Kidney (tissue), 22 donors: ENCODE measurements at places on chromosomes 16 and 17.

GRCh38 chr17:68229619-68230018 is 18.2 kb upstream of the AMZ2 start:
- no peak for DNase-seq

DNA sequence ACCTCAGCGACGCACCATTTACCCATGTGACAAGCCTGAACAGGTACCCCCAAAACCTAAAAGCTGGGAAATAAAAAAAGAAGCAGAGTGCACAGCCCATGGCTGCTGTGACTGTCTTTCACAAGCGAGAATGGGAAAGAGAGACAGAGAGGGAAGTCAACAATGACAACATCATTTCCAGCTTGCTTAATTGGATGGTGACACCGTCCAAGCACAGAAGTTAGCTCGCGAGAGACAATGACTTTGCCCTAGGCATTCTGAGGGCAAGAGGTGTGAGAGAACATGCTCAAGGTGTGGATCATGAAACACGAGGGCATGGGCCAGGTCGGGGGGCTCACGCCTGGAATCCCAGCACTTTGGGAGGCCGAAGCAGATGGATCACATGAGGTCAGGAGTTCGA is 19.3 kb upstream of the NSMCE1 start:
- DNase-seq: no peak

GRCh38 chr17:67400193-67400592 is 23.1 kb downstream of the PITPNC1 start:
- peak; percentile 75 for DNase-seq

DNA sequence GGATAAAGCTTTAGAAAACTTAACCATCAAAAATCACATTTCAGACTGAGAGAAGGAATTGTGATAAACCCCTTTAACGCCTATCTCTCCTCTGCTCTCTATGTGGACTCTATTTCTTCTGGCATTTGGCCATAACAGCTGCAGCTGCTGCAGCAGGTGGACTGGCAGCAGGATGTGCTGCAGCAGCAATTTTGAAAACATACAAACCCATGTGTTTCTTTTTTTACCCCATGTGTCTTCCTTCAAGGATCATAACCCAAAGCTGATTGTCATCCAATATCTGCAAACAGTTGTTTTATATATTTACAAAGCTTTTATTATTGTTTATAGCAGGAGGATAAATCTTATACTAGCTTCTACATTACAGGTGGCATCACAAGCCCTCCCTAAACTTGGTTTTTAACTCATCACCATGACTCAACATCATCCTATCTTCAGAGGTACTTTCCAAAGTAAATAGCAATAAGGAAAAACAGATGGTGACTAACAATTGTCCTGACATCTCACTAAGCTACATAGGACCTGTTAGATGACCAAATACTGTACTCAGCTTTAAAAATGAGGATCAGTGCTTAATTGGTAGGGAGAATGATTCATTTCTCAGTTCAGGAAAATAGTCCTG is 14.5 kb upstream of the KRTAP9-2 start:
- no peak for DNase-seq

DNA sequence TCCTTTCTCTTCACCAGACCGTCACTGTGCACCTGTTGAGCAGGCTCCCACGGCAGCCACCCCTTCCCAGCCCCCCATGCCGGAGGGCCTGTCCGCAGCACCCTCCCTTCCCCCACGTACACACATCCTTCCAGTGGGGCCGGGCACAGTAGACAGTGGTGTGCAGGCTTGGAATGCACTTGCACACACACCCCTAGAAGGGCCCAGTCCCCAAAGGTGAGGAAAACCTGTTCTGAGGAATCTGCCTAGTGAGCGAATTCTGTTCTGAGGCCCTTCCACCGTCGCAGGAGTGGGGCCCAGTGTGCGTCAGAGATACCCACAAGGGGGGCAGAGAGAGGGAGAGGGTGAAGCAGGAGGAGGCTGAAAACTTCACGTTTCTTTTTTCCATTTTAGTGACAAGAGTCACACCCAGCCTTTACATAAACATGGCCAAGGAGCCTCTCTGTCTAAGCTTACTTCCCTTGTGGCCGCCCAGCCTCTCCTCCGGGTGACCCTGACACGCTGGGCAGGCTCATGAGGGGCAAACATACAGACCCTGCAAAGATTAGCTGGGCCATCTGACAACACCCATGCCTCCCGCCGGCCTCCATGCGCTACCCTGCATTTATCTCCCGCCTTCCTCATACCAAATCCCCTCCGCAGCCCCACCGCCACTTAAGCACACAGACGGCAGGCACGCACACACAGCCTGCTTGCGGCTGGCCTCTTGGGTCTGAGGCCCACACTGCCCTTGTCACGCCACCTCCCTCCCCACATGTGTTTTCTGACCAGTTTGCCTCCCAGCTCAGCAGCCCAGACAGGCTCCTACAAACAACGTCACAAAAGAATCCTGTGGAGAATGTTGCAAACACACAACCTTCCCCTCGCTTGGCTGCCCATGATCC is 1.8 kb downstream of the ZBTB4 start:
- DNase-seq: peak; percentile 87

DNA sequence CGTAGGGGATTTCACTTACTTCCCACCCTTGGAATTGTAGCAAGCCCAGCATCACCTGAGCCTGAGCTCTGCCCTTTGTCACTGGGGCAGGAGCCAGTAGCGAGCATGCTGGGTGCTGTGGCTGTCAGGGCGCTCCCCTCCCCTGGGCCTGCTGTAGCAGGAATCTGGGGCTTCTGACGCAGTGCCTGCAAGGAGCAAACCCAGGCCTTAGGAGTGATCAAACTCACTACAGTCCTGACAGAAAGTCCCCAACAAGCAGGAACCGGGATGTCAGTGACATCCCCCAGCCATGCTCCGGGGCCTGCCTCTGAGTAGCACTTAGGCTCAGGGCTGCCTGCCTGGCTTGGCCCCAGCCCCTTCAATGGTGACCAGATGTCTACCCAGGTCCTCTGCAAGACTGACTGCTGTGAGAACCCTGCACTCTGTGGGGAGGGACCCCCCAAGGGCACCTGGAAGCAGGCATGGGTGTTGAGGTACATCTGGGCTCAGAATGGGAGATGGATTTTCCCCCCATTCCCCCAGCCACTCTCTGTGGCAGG is 23.5 kb downstream of the PLD6 start:
- DNase-seq: no peak

- no peak for DNase-seq
Measured at GRCh38 chr17:70158591-70158990, 10.7 kb upstream of the KCNJ2 start.

GRCh38 chr17:47934856-47935255 is 6.5 kb upstream of the PNPO start:
- DNase-seq: no peak

DNA sequence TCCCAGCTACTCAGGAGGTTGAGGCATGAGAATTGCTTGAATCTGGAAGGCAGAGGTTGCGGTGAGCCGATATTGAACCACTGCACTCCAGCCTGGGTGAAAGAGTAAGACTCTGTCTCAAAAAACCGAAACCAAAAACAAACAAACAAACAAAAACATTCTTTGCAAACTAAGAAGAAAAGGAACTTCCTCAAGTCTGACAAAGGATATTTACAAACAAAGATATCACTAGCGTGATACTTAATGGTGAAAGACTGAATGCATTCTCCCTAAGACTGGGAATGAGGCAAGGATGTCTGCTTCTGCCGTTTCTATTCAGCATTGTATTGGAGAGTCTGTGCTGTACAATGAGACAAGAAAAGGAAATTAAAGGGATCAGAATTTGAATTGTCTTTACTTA is 10.5 kb upstream of the MPO start:
- DNase-seq: no peak

DNA sequence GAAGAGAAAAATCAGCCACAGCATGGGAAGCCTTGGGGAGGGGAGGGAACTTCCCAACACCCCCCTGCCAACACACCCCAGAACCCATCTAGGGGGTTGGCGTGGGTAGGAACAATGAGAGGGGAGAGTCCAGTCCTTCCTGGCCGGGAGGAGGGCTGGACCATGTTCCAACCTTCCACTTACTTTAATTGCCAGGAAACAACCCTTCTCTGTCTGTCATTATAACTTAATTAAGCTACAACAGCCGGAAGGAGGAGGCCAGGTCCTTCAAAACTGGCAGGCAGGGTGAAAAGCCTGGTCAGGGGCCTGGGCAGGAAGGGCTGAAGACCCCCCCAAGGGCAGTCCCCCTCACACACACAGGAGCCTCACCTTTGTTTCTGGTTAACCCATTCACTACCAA is 447.0 kb downstream of the SOX9 start:
- DNase-seq: no peak

GRCh38 chr17:78885956-78886355 is 17.0 kb downstream of the CEP295NL start:
- no peak for DNase-seq

DNA sequence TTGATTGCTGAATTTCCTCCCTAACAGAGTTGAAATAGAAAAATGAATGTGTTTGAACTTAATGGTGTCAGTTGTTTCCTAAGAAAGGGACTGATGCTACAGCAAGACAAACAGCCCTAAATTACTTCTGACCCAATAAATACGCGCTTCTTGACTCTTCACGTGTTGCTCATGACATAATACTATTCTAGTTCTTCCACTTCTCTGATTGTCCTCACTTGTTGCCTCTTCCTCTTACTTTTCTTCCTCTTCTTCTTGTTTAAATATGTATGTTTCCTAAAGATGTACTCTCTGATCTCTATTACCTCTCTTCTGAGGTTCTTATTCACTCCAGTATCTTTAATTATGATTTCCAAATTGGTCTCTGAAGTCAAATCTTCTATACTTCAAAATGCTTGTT is 32.4 kb downstream of the RNF43 start:
- DNase-seq: no peak

DNA sequence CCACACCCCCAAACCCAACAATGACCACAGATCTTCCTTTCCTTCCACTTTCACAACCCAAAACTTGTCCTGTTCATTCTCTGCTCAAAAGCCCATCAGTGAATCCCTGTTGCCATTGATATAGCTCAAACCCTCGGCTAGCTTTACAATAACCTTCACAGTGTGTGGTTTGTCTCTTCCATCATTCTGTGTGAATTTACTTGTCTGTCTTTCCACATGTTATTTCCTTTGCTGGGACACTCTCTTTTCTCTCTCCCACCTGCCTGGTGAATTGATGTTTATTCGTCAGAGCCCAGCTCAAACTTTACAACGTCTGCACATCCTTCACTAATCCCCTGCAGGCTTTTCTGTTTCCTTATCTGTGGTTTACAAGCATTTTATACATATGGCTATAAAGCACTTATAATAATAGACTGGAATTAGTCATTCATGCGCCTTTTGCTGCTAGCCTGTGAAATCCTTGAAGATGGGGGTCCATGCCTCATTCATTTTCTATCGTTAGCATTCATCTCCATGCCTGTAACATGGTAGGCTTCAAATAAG is 114.4 kb downstream of the CDH13 start:
- DNase-seq: no peak

- no peak for DNase-seq
Measured at GRCh38 chr16:66874079-66874775, 6.1 kb upstream of the PDP2 start.

DNA sequence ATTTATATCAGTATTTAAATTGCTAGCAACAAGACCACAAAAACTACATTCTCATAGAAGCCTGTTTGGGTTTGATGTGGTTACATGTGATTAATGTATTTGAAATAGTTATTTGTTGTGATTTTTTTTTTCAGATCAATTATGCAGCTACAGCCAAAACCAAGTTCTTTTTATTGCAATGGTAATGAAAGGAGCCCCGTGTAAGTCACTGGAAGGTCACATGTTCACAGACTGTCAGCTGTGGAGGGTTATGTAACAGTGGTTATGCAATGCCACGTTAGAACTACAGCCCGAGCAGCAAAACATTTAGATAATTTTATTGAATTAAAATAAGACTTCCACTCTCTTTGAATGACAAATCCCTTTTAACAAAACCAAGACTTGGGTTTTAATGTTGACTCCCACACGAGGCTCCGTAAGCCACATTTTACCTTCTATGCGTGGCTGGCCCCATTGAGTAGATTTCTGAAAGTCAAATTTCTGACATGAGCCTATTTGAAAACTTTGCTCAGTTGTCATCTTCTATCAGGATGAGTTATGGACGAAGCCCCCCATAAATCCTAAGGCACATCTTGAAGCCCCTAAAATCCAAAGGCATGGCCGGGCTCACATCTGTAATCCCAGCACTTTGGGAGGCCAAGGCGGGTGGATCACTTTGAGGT is 41.8 kb upstream of the SEC14L1 start:
- DNase-seq: no peak

DNA sequence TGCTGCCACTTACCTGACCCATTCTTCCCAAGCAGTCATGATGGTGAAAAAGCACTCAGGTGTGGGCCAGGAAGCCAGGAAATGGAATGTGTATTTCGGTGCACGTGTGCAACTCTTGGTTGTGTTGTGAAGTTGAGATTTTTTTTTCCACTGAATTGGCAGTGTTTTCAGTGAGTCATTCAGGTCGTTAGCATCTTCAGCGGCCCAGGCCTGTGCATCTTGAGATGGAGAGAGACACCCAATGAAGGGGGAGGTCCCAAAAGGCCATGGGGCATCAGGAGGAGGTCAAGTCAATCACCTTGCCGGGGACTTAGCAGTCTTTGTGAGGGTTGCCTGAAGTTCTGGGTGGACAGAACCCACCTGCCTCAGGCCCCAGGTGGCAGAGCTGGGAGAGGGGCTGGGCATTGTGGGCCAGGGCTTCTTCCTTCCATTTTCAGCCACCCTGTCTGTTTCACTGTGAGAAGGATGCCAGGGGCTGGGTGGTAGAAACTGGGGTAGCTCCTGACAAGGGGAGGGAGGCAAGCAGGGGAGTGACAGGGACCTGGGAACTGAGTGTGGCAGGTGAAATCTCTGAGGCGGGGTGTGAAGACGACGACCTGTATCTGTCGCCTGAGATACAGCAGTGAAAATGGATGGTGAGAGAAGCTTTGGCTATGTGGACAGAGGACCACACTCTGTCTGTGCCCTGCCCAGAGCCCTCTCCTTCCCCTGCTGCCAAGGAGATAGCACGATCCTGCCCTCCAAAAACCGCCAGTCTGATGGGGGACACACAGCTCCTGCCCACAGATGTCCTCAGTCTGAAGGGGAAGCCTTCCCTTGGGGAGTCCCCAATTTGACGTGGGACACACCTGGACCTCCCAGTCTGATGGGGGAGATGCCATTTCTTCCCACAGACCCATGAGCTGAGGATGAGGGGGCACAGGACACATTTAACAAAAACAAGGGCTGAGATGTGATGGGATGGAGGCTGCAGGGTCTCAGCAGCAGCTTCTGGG is 11.9 kb downstream of the TBKBP1 start:
- DNase-seq: peak; percentile 44

GRCh38 chr16:79767421-79768275 is 167.1 kb upstream of the MAF start:
- DNase-seq: no peak

GRCh38 chr17:2837147-2837561 is 40.9 kb downstream of the RAP1GAP2 start:
- no peak for DNase-seq

DNA sequence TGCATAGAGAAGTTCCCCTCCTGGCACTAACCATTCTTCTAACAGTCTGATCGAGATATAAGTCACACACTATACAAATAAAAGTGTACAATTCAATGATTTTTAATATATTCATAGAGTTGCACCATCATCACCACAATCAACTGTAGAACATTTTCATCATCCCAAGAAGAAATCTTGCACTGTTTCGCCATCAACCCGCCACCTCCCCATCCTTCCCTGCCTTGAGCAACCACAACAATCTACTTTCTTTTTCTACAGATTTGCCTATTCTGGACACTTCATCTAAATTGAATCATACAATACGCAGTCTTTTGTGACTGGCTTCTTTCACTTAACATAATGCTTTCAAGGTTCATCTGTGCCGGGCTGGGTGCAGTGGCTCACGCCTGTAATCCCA is 33.0 kb upstream of the GUCY2D start:
- DNase-seq: no peak

- DNase-seq: no peak
Measured at GRCh38 chr16:12260647-12261262, 284.2 kb downstream of the SNX29 start.
